ENCODE measurements at places on chromosomes 13 and 19.
A peak's percentile ranks its signal among the peaks of the same experiment; 100 is the strongest.

DNA sequence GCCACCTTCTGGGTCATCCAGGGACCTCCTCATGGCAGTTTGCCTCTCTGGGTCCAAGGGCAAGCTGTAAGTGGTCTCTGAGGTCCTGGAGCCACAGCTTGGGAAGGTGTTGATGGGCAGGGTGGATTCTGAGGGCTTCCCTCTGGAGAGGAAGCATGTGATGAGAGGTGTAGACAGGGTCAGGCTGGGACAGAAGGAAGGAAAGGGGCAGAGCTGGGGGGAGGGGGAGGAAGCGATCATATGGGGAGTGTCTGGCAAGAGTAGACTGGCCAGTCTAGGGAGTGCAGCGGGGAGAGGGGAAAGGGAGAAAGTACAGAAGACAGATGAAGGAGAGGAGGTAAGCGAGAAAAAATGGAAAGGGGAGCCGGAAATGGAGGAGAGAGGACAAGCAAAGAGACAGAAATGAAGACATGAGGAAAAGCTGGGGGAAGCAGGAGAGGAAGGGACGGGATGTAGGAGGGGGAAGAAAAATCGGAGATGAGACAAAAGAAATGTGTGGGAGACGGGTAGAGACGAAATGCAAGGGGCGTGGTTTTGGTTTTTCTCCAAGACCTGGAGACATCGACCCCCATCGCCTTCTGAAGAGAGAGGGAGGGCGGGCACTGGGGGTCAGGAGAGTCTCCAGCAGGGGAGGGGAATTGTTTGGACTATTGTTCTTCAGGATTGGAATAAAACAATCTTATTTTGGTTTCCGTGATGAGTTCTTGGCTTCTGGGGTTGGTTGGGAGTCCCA, 26.6 kb downstream of the ZSWIM9 start:
- no peak for DNase-seq

GRCh38 chr13:46327246-46327645, 59.8 kb downstream of the RUBCNL start:
- no peak for DNase-seq

DNA sequence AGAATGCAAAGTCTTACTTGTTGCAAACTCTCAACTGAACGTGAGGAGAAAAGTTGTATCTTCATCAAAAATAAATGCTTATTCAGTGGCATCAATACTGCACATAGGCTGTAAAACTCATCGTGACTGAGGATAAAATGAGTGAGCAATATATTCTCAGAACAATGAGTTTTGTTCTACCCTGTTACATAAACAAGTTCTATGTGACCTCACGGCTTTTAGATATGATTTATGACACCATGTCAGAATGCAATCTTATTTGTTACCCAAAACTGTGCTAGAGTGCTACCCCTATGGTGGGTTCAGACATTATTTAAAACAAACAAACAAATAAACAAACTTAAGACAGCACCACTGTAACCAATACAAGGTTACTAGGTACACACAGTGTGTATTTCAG, 55.4 kb downstream of the FOXO1 start:
- DNase-seq: no peak

GRCh38 chr13:41177616-41178015, 16.8 kb downstream of the KBTBD7 start:
- DNase-seq: no peak

DNA sequence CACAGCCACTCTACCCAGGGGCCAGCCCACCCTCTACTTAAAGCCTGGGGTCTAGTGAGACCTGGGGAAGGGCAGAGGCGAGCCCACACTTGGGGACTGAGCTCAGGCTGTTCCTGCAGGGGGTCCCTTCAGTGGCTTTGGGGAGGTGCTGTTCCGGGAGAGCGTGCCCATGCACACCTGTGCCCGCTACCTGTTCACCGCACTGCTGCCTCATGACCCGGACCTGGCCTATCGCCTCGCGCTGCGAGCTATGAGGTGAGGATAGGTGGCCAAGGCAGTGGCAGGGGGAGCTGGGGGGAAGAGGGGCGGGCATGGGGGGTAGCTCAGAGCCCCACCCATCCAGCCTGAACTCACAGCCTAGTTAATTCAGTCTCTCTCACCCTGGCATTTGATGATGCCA, 24.0 kb downstream of the ZSWIM4 start:
- no peak for DNase-seq

- peak; percentile 56 for DNase-seq
These were observed 2.0 kb downstream of the LRCH1 start for GRCh38 chr13:46554951-46555350.

DNA sequence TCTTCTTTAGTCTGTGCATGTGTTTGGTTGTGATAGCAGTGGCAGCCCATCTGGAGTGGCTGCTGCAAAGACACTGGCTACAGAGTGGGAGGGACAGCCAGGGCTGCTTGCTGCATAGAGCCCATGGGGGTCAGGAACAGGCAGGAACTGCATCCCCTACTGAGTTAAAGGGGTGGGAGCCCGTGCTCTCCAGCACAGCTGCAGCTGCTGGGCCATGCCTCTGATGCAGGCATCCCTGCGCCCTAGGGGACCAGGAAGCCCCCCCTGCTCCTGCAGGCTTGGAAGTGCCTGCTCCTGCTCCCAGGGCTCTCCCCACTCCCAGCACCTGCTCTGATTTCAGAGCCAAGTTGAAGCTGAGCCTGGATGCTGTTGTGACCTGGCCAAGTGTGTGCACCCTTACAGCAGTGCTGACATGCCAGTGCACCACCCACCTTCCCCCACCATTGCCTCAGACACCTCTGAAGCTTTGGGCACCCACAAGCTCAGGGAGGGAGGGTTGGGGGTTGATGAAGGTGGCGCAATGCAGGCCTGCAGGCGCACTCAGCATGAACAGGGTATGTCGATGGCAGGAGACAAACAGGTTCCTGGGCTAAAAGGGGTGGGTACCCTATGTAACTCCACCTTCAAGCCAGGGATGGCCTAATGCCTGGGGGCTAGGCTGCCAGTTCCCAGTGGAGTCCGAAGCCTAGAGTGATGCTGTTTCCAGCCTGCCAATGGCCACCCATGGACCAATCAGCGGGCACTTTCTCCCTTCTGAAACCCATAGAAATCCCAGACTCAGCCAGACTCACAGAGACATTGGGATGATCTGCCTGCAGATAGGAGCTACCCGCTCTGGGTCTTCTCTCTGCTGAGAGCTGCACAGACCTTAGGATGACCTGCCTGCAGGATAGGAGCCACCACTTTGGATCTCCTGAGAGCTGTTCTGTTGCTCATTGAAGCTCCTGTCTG, 919.9 kb upstream of the MIR17HG start:
- DNase-seq: no peak

DNA sequence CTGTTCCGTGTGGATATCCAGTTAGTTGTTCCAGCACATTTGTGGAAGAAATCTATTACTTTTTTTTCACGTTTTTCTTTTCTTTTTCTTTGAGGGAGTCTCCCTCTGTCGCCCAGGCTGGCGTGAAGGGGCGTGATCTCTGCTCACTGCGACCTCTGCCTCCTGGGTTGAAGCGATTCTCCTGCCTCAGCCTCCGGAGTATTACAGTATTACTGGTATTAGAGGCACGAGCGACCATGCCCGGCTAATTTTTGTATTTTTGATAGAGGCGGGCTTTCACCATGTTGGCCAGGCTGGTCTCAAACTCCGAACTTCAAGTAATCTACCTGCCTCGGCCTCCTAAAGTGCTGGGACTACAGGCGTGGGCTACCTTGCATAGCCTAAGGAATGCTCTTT, 43.6 kb downstream of the ZNF611 start:
- DNase-seq: no peak

- no peak for DNase-seq
These were observed 33.1 kb downstream of the MYO16 start for GRCh38 chr13:108662528-108662927.

- DNase-seq: peak; percentile 24
These were observed 50.8 kb downstream of the LATS2 start for GRCh38 chr13:21010621-21011020.

- DNase-seq: no peak
These were observed 282.9 kb downstream of the OLFM4 start for GRCh38 chr13:53311561-53311960.

Measured in fibroblast of lung (primary cell).